Right lobe of liver (tissue), 6 donors: ENCODE measurements at places on chromosomes 2 and 18. TPM values are rescaled to one million over a fixed set of nuclear protein-coding genes. Genes with fewer than 3 reads are reported as not detected.

The MAP3K20 gene
- 16.0 TPM for total RNA-seq

The NEURL3 gene
- total RNA-seq, result 3.0 TPM

DNA sequence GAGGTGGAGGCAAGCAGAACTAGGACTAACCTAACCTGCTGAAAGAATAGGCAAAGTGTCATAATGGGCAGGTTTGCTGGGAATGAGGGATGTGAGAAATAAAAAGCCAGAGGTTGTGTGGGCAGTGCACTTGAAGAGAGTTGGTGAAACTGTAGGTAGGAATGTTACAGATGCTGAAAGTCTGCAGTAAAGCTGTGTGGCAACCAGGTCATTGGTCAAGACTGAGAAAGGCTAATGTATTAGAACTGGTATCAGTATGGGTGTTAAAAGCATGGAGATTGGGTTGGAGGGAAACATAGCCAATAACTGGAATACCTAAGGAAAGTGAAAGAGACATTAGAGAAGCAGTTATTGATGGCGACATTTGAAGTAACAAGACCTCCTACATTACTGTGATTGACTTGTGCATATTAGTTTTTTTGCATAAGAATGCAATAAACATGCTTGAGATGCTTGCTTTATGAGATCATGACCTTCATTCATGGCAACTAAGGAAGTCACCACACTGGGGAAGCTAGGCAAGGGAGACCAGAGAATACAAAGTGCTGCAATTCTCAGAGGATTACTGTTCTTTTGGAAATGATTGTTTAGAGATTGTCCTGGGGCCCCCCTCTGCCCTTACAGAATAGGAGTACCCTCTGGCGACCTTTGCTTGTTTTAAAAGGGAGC, 11.8 kb downstream of the GULP1 start:
- no peaks in the 10 kb centered on the region for H3K27me3 ChIP-seq
- H3K36me3 ChIP-seq, result no peaks in the 10 kb centered on the region
- no peaks in the 10 kb centered on the region for H3K4me1 ChIP-seq
- no peak for DNase-seq
- H3K27ac ChIP-seq, result no peak overlapping the region

DNA sequence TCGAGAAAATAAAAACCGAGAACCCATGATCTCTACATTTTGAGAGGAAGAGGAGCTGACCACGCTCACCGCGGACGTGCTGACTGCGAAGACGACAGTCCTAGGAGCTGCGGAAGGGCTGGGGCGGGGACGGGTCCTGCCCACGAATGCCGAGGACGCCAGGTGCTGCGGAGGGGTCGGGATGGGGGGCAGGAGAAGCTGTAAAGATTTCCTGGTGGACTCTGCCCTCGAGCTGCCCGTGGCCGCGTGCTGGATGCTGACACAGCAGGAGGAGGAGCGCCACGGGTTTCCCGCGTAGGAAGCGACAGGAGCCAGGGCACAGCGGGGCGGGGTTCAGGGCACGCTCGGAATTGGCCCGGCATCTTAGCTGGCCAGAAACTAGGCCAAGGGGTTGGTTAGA, 22.2 kb downstream of the ZSCAN30 start:
- DNase-seq, result peak; percentile 46
- H3K4me3 ChIP-seq, result peak overlapping the region; percentile 57
- no peaks in the 10 kb centered on the region for H3K27me3 ChIP-seq
- H3K27ac ChIP-seq, result peak overlapping the region; percentile 33
- H3K4me1 ChIP-seq, result no peaks in the 10 kb centered on the region
- H3K36me3 ChIP-seq, result no peaks in the 10 kb centered on the region

GRCh38 chr2:47437287-47437686, 34.3 kb downstream of the MSH2 start:
- no peak overlapping the region for H3K27ac ChIP-seq
- no peak overlapping the region for H3K4me3 ChIP-seq
- no peaks in the 10 kb centered on the region for H3K27me3 ChIP-seq

DNA sequence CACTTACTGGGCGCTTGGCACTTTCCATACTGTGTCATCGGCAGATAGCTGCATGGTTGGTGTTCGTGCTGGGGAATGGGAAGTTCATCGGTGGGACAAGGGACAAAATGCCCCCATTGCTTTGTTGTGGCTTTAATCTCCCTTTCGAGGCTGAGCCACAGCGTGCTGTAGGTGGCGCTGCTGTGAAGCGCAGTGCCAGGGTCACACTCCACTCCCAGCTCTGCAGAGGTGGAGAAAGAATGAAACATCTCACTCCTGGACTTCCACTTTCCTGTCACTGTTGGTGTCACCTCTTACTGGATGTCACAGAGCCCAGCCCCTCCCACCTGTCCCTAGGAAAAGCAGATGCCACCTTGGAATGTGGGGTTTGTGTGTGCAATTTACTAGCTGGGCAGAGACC, 8.7 kb downstream of the TYMS start:
- no peaks in the 10 kb centered on the region for H3K36me3 ChIP-seq
- H3K27ac ChIP-seq, result no peak overlapping the region
- H3K4me1 ChIP-seq, result no peaks in the 10 kb centered on the region
- H3K4me3 ChIP-seq, result no peak overlapping the region
- no peaks in the 10 kb centered on the region for H3K27me3 ChIP-seq

The CENPA gene
- 0.93 TPM for total RNA-seq

DNA sequence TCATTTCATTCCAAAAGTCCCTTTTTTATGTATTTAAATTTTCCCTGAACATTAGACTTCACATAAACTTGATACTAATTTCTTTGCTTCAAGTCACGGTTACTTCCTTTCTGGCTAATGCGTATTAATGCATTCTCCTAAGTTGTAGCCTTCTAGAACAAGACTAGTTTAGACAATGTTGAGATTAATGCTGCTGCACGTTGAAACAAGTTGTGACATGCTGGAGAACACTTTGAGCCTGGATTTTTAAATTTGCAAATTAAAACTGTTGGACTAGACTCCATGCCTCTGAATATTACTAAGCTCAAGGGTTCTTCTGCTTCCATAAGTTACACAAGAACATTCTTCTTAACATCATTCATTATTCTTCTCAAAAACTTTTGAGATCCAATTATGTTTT, 29.1 kb downstream of the ID2 start:
- H3K4me1 ChIP-seq, result no peaks in the 10 kb centered on the region
- no peak for DNase-seq
- H3K27me3 ChIP-seq, result no peaks in the 10 kb centered on the region
- H3K36me3 ChIP-seq, result no peaks in the 10 kb centered on the region

GRCh38 chr2:232652505-232652851, 19.1 kb downstream of the EFHD1 start:
- H3K4me1 ChIP-seq, result no peaks in the 10 kb centered on the region
- DNase-seq, result no peak
- H3K4me3 ChIP-seq, result no peak overlapping the region
- no peaks in the 10 kb centered on the region for H3K27me3 ChIP-seq

- no peaks in the 10 kb centered on the region for H3K36me3 ChIP-seq
- H3K4me1 ChIP-seq, result no peaks in the 10 kb centered on the region
- no peak overlapping the region for H3K4me3 ChIP-seq
- no peak overlapping the region for H3K27ac ChIP-seq
- no peak for DNase-seq
Observed at GRCh38 chr18:55314031-55314430, 274.0 kb downstream of the TCF4 start.

- H3K36me3 ChIP-seq, result no peaks in the 10 kb centered on the region
- no peaks in the 10 kb centered on the region for H3K27me3 ChIP-seq
- no peak overlapping the region for H3K4me3 ChIP-seq
- DNase-seq, result no peak
- no peak overlapping the region for H3K27ac ChIP-seq
Observed at GRCh38 chr18:9887992-9888391, 2.2 kb downstream of the TXNDC2 start.

GRCh38 chr18:13878857-13879256, 36.5 kb downstream of the MC2R start:
- no peaks in the 10 kb centered on the region for H3K27me3 ChIP-seq
- H3K4me3 ChIP-seq, result no peak overlapping the region
- DNase-seq, result no peak
- no peak overlapping the region for H3K27ac ChIP-seq
- no peaks in the 10 kb centered on the region for H3K4me1 ChIP-seq

The CDH20 gene
- not detected for total RNA-seq

DNA sequence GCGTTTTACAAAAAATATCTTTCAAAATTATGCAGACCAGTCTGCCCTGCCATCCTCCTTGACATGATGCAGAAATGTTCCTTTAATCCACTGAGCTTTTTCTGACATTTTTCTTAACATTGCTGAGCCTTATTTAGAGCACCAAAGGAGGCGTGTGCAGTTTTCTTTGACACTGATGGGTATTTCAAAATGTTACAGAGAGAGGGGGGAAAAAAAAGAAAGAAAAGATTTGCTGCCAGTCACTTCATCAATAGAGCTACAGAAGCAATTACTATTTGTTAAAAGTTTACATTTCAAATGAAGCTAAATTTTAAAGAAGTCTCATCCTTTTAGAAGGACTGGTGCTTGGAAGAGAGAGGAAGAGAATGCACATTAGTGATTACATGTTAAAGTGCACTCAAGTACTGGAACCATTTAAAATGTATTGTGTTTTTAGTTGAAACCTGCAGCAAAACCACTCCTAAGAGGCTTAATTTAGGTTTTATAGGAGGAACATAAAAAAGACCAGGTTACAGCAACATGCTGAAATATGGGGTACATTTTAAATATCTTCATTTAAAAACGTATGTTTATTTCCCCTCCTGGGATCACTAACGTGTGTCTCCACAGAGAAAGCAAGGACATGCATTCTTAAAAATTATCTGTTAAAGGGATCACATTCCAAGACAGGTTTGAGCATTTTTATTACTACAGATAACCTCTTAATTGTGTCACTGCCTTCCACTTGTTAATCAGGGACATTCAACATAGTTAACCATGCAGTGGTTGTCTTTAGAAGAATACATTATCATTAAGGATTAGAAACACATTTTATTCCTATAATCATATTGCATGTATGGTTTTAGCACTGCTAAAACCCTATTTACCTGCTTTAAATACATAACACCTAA, 258.4 kb downstream of the MEIS1 start:
- no peak overlapping the region for H3K27ac ChIP-seq
- H3K36me3 ChIP-seq, result no peaks in the 10 kb centered on the region
- no peaks in the 10 kb centered on the region for H3K27me3 ChIP-seq
- no peaks in the 10 kb centered on the region for H3K4me1 ChIP-seq

DNA sequence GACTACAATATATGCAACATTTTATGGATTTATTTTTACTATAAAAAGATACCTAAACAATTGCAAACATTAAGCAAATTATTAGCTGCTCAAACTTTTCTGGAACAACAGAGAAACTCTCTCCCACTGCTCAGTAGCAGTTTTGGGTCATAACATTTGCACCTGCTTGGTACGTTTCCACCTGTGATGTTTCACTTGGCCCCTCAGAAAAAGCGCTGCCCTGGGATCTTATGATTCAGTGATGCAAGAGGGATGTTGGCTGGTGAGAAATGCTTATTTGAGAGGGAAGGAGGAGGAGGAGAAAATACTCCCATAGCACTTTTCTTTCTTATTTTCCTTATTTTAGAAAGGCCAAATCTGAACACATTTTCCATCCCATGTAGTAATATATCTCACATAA, 9.2 kb downstream of the IRS1 start:
- no peaks in the 10 kb centered on the region for H3K27me3 ChIP-seq
- peak overlapping the region; percentile 98 for H3K27ac ChIP-seq
- DNase-seq, result no peak
- peaks cover 28% of the 10 kb centered on the region for H3K4me1 ChIP-seq

- H3K27me3 ChIP-seq, result no peaks in the 10 kb centered on the region
- H3K27ac ChIP-seq, result peak overlapping the region; percentile 29
- no peaks in the 10 kb centered on the region for H3K36me3 ChIP-seq
- DNase-seq, result no peak
- H3K4me1 ChIP-seq, result no peaks in the 10 kb centered on the region
- H3K4me3 ChIP-seq, result no peak overlapping the region
Observed at GRCh38 chr2:162301151-162301804, 17.2 kb downstream of the IFIH1 start.

The CCDC195 gene
- not detected for total RNA-seq

The TUBA3E gene
- not detected for total RNA-seq

DNA sequence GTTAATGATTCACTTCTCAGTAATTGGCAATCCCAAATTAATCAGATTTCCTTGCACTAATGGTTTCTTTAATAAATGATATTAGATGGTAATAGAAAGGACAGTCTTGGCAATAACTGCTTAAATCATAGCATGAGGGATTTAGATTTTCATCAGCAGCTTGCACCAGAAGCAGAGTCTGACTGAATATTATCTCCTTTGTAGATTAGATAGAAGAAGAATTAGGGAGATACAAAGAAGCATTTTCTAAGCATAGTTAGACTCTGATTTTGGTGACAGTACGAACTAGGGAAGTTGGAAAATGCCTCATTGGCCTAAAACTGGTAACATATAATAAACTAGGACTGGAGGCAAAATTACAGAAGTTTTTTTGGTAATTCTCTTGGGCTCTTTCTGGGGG, 232.8 kb upstream of the EPAS1 start:
- no peaks in the 10 kb centered on the region for H3K4me1 ChIP-seq
- H3K4me3 ChIP-seq, result no peak overlapping the region
- no peaks in the 10 kb centered on the region for H3K27me3 ChIP-seq
- no peaks in the 10 kb centered on the region for H3K36me3 ChIP-seq

The COLEC12 gene
- total RNA-seq, result 0.12 TPM

The RANBP2 gene
- 36.8 TPM for total RNA-seq

DNA sequence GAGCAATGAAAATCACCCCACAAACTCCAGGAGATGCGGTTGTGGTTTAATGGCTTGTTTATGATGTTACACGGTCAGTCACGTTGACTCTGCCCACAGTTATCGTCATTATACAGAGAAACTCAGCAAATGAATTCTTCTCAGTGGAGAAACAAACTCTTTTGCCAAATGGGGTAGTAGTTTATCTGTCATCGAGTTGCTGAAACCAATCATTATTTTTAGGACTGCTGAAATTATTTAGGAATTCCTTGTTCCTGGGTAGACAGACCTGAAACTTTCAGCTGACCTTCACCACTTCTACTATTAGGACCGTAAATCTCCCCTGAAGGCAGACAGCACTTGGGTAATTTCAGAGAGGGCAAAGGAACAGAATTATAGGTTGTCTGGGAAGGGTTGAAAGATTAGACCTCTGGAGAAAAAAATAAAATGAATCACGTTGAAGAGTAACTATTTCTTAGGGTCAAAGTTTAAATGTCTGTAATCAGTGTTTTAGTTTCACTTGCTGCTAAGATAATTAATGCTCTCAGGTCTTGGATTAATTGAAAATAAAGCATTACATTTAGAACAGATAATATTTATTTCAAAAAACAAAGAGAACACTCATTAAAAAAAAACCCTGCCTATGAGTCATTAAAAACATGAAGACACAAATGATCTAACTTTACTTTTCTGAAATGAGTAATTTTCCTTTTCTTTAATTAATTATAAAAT, 52.1 kb upstream of the LYPD6 start:
- no peaks in the 10 kb centered on the region for H3K27me3 ChIP-seq
- DNase-seq, result no peak
- no peaks in the 10 kb centered on the region for H3K36me3 ChIP-seq
- no peaks in the 10 kb centered on the region for H3K4me1 ChIP-seq
- H3K4me3 ChIP-seq, result no peak overlapping the region

GRCh38 chr2:39663187-39663930, 2.4 kb upstream of the TMEM178A start:
- H3K27me3 ChIP-seq, result peaks cover 18% of the 10 kb centered on the region
- no peak for DNase-seq
